ENCODE measurements at places on chromosomes 5 and 9. TPM values are rescaled to one million over a fixed set of nuclear protein-coding genes. Genes with fewer than 3 reads are reported as not detected.

TNFSF15 gene
- polyA plus RNA-seq, result not detected

NR2F1-AS1 gene
- polyA plus RNA-seq, result not detected

IFNA8 gene
- not detected for polyA plus RNA-seq

- no peak for DNase-seq
Observed at GRCh38 chr5:96067894-96068614, 106.4 kb upstream of the ELL2 start.

GRCh38 chr5:3027185-3027865 is 275.8 kb upstream of the IRX2 start:
- DNase-seq, result no peak

Measured in naive thymus-derived CD4-positive, alpha-beta T cell (primary cell).